ENCODE measurements at places on chromosomes 3 and 15. TPM values are rescaled to one million over a fixed set of nuclear protein-coding genes. Genes with fewer than 3 reads are reported as not detected.

IFRD2 gene
- total RNA-seq: 67.6 TPM

CRABP1 gene
- total RNA-seq: 1.6 TPM

MESP2 gene
- not detected for total RNA-seq

TUSC7 gene
- not detected for total RNA-seq

RBPMS2 gene
- 2.6 TPM for total RNA-seq

RAB6B gene
- 3.6 TPM for total RNA-seq

SYNM gene
- total RNA-seq: 13.6 TPM

XXYLT1 gene
- 6.0 TPM for total RNA-seq

DPPA4 gene
- not detected for total RNA-seq

STRIT1 gene
- total RNA-seq: not detected

RTP1 gene
- not detected for total RNA-seq

ROPN1 gene
- not detected for total RNA-seq

CACNA1D gene
- 0.24 TPM for total RNA-seq

KBTBD13 gene
- total RNA-seq: not detected

GOLGA6L4 gene
- total RNA-seq: 2.1 TPM

CDHR4 gene
- total RNA-seq: not detected

FETUB gene
- total RNA-seq: not detected

ZNF860 gene
- total RNA-seq: 0.50 TPM

DAPK2 gene
- 14.9 TPM for total RNA-seq

RPS27L gene
- 94.3 TPM for total RNA-seq

BOC gene
- total RNA-seq: 28.1 TPM

SMCO1 gene
- total RNA-seq: not detected

ITGA11 gene
- 10.6 TPM for total RNA-seq

ROBO2 gene
- total RNA-seq: 1.1 TPM

VPS18 gene
- total RNA-seq: 31.9 TPM
